GM19239 (cell line): ENCODE measurements at places on chromosomes 1 and 21.

GRCh38 chr1:107804741-107805140 is 160.2 kb downstream of the VAV3 start:
- DNase-seq, result no peak

- DNase-seq, result no peak
Measured at GRCh38 chr1:65606426-65606825, 186.0 kb downstream of the LEPR start.

GRCh38 chr21:46569081-46569480 is 35.8 kb downstream of the S100B start:
- DNase-seq, result no peak

DNA sequence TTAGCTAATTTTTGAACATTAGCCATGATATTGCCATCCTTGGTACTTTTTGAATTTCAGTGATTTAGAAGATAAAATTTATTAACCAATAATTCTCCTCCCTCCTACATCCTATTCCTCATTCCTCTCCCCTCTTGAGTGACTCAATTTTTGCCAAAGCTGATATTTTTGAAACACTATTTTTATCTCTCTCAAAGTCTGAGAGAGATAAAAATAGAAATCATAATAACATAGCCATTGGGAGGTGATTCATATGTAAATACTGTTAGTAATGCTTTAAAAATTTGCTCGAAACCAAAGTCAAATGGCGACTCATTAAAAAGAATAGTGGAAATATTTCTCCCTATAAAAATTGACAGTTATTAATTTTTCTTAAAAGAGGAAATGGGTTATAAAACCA is 97.4 kb downstream of the PATJ start:
- DNase-seq, result no peak

DNA sequence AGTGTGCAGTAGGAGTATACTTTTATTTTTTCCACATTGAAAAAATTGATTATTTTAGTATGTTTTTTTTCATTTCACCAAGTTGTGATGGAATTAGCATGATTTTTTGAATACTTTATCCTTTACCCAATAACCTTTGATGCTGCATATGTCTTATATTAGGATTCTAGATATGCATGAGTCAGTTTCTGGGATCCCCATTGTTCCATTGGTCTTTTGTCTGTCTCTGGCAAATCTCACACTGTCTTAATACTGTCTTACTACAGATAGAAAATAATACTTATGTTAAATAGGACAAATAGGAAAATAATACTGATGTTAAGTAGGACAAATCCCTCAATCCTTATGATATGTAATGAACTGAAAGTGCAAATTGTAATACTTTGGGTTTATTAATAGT is 54.3 kb upstream of the ASB17 start:
- DNase-seq, result no peak

GRCh38 chr1:153968408-153968807 is 706 bp downstream of the CREB3L4 start:
- no peak for DNase-seq

DNA sequence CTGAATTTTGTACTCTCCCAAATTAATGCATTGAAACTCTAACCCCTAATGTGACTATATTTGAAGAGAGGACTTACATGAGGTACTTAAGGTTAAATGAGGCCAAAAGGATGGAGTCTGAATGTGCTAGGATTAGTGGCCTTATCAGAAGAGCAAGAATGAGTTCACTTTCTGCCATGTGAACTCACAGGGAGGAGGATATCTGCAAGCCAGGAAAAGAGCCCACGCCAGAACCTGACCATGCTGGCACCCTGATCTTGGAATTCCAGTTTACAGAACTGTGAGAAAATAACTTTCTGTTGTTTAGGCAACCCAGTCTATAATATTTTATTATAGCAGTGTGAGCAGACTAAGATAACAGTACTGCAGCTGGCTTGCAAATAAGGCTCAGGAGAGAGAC is 12.2 kb upstream of the FASLG start:
- no peak for DNase-seq

GRCh38 chr1:107927820-107928219 is 37.2 kb downstream of the VAV3 start:
- no peak for DNase-seq
